T-helper 1 cell (primary cell): ENCODE measurements at places on chromosomes 12 and 14.
A peak's percentile ranks its signal among the peaks of the same experiment; 100 is the strongest.

DNA sequence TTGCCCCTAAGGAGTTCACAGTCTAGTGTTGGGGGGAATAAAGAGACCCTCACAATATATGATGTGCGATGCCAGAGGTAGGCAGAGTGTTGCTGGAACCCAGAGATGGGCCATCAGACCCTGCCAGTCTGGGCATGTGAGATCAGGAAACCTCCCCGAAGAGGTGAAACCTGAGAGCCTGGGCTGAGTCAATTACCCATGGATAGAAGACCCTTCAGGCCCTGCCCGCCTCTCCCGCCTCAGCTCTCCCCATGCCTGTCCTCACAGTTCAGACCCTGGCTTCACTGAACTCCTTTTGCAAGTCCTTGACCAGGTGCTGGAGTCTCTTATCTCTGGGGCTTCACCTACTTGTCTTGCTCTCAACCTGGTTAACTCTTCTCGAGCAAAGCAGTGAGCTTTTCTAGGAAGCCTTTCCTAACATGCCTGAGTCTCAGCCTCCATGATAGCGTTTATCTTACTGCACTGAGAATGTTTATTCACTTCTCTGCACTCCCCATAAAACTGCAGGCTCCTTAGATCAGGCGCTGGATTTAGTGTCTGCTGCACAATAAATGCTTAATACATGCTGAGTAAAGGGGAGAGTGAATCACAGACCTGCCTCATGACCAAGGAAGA, 19.6 kb downstream of the ALDH1L2 start:
- DNase-seq: no peak

GRCh38 chr12:1797991-1798640, 22.2 kb upstream of the LRTM2 start:
- no peak for DNase-seq

- no peak for DNase-seq
These were observed 127.3 kb upstream of the CCND2 start for GRCh38 chr12:4145990-4146859.

DNA sequence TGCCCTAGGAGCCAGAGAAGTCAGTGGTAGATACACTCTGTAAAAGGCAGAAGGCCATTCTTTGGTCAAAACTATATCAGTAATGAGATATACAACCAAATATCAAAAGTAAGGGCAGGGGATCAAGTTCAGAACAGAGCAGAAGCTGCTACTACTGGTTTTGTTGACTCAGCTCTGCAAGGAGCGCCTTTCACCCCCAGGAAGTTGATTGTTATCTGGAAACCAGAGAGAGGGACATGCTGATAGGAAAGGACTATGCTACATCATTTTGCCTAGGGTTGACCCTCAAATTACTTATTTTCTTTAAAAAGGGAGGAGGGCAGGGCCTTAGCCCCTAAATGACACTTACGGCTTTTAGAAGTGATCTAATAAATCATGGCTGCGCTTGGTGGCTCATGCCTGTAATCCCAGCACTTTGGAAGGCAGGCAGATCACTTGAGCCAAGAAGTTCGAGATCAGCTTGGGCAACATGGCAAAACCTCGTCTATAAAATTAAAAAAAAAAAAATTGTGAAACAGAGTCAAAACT, 194.0 kb downstream of the KLHL28 start:
- DNase-seq: no peak

GRCh38 chr12:71128191-71128788, 29.5 kb downstream of the TSPAN8 start:
- no peak for DNase-seq

GRCh38 chr14:70416725-70417349, at the start of gene SYNJ2BP:
TSS of gene SYNJ2BP (minus strand) at chr14:70417090. CDS start at chr14:70416963, 127 bp downstream.
- peak; percentile 33 for DNase-seq

DNA sequence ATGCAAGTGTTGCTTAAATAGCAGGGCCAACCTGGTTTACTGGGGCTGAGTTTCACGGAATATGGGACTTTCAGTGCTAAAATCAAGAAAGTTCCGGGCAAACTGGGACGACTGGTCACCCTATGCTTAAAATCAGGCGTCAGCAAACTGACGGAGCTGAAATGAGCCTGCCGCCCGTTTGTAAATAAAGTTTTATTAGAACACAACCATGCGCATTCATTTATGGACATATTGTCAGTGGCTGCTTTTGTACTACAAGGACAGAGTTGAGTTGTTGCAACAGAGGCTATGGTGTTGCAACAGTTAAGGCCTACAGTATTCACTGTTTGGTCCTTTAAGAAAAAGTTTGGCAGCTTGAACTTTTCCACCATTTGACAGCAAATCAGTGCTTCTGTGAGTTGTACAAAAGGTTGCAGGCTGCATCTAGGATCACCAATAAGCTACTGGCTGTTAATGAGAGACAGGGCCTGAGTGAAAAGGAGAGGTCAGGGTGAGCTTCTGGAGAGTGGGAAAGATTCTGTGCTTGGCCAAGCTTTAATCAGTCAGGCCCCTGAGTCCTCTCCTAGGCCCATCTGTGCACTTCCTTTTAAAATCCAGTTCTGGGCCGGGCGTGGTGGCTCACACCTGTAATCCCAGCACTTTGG, 13.3 kb downstream of the SELPLG start:
- DNase-seq: no peak

GRCh38 chr14:103699261-103699661, 16.0 kb downstream of the XRCC3 start:
- DNase-seq: no peak

DNA sequence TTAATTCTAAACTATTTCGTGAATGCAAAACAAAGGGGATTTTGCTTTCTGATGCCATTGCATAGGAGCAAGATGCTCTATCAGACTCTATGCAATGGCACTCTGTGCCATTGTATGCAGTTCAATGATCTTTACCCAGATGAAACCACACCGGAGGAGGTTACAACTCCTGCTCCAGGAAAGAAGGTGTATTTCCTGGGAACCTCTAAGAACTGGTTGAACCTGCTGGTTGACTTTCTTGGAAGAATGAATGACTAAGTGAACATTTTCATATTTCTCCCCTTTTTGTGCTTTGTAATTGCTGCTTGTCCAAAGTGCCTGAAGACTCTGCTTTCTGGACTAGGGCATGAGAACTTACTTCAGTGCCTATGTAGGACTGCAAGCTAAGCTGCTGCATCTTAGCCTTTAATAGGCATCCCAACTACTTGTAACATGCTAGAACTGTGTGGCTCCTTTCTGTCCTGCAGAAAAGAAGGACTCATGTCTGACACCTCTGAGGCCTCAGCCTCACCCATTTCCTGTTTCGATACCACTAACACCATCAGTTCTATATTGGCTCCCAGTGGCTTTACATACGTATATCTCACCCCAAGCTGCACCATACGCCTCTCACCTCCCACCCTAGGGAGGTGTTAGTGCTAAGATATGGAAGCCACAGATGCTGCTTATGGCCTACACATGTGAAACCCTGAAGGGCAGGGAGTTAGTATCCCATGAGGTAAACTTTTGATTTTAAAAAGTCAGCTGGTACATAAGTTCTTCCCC, 193.5 kb upstream of the CNOT2 start:
- DNase-seq: no peak

DNA sequence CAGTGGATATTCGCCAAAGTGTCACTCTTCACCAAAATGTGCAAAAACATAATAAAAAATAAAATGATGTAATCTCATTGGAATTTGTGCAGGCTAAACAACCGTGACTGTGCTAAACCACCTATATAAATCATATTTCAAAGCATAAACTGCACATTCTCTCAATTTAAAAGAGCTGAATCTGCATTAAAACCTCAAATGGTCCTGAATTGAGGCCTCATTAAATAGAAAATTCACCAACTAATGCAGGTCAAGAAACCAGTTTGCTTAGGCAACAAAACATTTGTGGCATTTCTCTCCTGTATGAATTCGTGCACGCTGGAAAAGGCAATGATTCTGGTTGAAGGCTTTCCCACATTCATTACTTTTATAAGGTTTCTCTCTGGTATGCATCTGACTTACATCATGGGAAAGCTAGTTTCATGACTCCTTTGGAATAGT, 80.1 kb upstream of the IFNG-AS1 start:
- DNase-seq: no peak

DNA sequence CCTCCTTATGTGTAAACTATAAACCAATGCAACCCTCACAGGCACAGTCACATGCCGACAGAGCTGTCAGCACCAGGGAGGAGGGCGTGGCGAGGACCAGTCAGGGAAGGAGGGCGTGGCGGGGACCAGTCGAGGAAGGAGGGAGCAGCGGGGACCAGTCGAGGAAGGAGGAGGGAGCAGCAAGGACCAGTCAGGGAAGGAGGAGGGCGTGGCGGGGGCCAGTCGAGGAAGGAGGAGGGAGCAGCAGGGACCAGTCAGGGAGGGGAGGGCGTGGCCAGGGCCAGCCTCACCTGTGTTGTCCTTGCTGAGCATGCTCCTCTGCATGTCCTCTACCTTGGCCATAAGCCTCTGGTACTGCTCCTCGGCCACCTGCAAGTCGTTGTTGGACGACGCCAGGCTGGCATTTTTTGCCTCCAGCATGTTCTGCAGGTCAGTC, 24.2 kb downstream of the GOLGA3 start:
- no peak for DNase-seq

DNA sequence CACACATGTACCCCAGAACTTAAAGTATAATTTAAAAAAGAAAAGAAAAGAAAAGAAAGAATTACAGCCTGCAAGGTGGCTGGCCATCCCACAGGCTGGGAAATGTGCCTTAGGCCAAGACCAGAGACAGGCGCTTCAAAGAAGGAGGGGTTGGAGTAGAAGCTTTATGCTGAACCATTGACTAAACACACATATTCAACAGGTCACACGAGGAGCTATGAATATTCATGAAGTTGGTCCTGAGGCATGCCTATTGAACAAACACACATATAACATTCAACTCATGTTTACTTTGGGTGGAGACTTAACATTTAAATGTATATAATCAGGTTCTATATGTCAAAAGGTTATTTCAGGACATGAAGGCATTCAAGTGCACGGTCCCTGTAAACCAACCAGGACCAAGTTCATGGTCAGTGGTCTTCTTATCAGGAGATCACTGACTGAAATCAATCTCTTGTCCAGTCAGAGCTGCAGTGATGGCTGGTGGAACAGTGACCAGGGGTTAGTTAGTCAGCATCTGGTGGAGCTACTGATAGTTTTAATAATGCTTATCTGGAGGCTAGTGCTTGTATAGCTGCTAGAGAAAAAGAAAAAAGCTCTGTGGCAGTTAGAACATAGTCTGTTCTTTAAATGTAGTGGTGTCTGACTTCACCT, 35.6 kb upstream of the ITPR2 start:
- DNase-seq: no peak

GRCh38 chr12:50127546-50127945, 15.5 kb downstream of the COX14 start:
- DNase-seq: no peak

DNA sequence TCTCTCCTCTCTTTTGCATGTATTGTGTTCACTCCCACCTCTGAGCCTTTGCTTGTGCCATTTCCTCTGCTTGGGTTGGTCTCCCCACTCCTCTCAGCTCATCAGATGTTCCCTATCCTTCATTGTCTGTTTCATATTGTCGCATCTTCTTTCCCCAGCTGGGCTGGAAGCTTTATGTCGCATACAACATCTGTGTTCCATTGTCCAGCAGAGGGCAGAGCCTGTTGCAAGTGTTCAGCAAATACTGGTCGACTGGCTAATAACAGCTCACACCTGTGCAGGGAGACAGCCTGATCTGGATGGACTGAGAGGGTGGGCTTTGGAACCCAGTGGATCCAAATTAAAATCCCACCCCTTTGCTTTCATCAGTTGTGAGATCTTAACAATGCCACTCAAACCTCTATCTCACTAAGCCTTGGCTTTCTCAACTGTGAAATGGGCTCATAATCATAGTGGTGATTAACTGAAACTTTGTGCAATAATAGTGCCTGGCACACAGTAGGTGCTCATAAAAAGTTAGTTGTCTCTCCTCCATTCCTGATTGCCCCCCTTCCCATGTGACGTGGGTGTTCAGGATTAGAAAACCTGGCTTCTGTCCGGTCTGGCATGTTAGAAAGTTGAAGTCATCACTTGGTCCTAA, 75.8 kb downstream of the RIN3 start:
- DNase-seq: no peak

DNA sequence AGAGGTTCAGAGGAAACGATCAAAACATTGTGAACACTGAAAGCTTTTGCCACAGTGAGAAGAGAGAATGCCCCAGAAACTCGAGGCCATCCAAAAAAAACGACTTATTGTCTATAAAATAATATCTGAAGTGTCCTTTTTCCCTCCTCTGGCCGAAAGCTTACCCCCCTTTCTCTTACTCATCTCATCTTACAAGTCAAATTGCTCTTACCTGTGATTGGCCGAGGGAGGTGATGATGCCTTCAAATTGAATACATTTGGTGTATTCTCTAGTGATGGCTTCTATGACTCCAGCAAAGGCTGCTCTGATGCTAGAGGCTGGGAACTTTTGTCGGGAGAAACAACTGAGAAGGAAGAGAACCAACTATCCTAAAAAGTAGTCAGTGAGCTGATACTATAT, 90.7 kb downstream of the PTCSC3 start:
- DNase-seq: no peak
